ENCODE measurements at places on chromosomes 7 and 10.

- H3K36me3 ChIP-seq: no peaks in the 10 kb centered on the region
- H3K27me3 ChIP-seq: no peaks in the 10 kb centered on the region
- no peak overlapping the region for H3K27ac ChIP-seq
- DNase-seq: no peak
- H3K4me3 ChIP-seq: no peak overlapping the region
- H3K4me1 ChIP-seq: no peaks in the 10 kb centered on the region
These were observed 594.5 kb downstream of the ACTR3B start for GRCh38 chr7:153354071-153354470.

DNA sequence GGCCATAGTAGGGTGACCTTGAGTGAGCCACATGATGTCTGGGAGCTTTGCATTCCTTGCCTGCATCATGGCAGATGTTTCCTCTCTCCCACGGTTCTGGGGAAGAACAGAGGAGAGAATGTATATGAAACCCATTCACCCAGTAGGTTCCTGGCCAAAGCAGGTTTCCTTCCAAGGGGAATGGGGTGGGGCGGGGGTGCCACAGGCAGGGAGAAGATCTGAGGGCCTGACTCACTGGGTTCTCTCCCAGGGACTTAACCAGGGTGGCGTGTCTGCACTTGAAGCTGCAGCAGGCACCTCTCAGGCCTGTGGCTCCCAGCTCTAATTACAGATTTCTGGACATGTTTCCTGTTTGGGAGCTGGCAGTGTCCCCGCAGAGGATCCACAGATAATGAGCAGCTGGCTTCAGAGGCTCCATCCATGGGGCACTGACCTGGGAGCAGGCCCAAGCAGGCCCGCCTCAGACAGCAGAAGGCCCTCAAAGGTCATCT lies 50.2 kb upstream of the ZMIZ1 start:
- H3K27ac ChIP-seq: no peak overlapping the region
- H3K4me1 ChIP-seq: peaks cover 14% of the 10 kb centered on the region
- H3K36me3 ChIP-seq: no peaks in the 10 kb centered on the region
- no peaks in the 10 kb centered on the region for H3K27me3 ChIP-seq

DNA sequence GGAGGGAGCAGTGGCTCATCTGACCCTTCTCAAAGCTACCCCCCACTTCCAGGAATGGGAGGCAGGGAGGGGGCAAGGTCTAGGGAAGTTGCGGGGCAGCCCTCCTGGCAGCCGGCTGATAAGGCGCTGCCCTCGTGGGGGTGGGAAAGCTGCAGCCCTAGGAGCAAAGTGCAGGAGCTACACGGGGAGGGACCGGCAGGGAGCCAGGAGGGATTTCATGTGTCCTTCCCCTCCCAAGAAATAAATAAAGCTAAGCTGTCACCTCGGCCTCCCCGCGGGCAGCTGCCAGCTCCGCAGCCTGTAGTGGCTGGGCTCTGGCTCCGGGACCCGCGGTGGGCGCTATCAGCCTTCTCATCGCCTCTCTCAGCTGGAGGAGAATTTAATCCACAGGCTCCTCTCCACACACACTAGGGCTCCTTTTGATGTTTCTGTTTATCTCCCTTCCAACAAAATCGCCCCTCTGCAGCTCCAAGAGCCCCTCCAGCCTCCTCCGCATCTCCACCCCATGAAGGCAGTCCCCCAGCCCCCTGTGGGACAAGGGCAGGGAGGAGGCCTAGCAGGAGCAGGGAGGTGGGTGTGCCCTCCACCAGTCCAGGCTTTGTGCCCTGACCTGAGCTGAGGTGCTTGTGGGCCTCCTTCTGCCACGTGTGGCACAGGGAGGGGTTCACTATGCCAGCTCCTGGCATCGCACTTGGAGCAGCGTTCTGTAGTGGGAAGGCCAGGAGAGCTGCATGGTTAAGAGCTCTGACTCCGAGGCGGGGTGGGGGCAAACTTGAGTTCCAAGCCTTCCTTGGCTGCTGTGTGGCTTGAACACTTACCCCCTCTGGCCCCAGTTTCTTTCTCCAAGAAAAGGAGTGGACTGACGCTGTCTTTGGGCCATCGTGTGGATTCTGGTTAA lies 80.5 kb downstream of the C10orf105 start:
- peaks cover 39% of the 10 kb centered on the region for H3K4me1 ChIP-seq
- no peak overlapping the region for H3K4me3 ChIP-seq
- no peak for DNase-seq
- no peaks in the 10 kb centered on the region for H3K27me3 ChIP-seq
- H3K27ac ChIP-seq: no peak overlapping the region
- no peaks in the 10 kb centered on the region for H3K36me3 ChIP-seq

- H3K4me1 ChIP-seq: peaks cover 10% of the 10 kb centered on the region
- no peak for DNase-seq
- H3K27me3 ChIP-seq: no peaks in the 10 kb centered on the region
- H3K4me3 ChIP-seq: no peak overlapping the region
- no peaks in the 10 kb centered on the region for H3K36me3 ChIP-seq
These were observed 416.7 kb downstream of the TFEC start for GRCh38 chr7:115613836-115614235.

GRCh38 chr10:3785851-3786271 lies 852 bp upstream of the KLF6 start:
- H3K27ac ChIP-seq: peak overlapping the region; percentile 100
- no peaks in the 10 kb centered on the region for H3K27me3 ChIP-seq
- H3K4me3 ChIP-seq: peak overlapping the region; percentile 86
- peaks cover 12% of the 10 kb centered on the region for H3K36me3 ChIP-seq
- no peak for DNase-seq

DNA sequence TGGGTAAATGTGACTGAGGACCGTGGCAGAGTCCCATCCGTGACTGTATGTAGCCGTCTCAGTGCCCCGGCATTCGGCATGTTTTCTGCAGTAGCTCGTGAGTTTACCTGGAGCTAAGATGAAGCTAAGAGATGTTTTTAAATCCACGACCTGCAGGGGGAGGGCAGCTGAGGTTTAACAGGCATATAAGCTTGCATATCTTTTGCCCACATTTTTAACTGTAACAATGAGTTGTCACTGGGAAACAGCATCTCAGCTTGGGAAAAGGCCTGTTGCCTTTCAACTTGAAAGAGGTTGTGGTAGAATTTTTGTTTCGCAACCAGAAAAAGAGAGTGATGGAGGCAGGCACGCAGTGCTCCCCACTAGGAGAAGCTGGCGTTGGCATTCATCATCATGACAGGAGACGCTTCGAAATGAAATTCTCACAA lies 77.7 kb downstream of the CELF2 start:
- H3K36me3 ChIP-seq: no peaks in the 10 kb centered on the region
- DNase-seq: no peak
- peaks cover 37% of the 10 kb centered on the region for H3K27me3 ChIP-seq
- H3K4me1 ChIP-seq: peaks cover 14% of the 10 kb centered on the region

GRCh38 chr7:129789652-129790051 lies 163.1 kb downstream of the UBE2H start:
- no peak for DNase-seq
- no peaks in the 10 kb centered on the region for H3K36me3 ChIP-seq
- no peak overlapping the region for H3K4me3 ChIP-seq
- no peak overlapping the region for H3K27ac ChIP-seq

DNA sequence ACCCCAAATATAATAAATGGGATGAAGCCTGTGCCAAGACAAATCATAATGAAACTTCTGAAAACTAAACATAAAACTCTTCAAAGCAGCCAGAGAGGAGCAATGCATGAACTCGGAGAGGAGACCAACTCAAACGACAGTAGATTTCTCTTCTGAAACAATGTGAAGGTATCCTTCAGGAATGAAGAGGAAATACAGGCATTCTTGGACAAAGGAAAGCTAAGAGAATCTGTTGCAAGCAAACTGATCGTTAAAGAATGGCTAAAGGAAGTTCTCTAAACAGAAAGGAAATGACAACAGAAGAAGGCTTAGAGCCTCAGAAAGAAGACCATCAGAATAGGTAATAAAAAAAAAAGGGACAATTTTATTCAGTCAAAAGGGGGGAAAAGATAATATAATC lies 6.6 kb downstream of the GNA12 start:
- H3K27ac ChIP-seq: no peak overlapping the region
- no peak overlapping the region for H3K4me3 ChIP-seq
- peaks cover 36% of the 10 kb centered on the region for H3K36me3 ChIP-seq
- H3K4me1 ChIP-seq: peaks cover 27% of the 10 kb centered on the region
